ENCODE measurements at places on chromosomes 11 and 22.

- DNase-seq = no peak
These were observed 37.2 kb downstream of the GRIK4 start for GRCh38 chr11:120548682-120549209.

- DNase-seq = no peak
These were observed 18.5 kb downstream of the SLC35F2 start for GRCh38 chr11:107840129-107840484.

DNA sequence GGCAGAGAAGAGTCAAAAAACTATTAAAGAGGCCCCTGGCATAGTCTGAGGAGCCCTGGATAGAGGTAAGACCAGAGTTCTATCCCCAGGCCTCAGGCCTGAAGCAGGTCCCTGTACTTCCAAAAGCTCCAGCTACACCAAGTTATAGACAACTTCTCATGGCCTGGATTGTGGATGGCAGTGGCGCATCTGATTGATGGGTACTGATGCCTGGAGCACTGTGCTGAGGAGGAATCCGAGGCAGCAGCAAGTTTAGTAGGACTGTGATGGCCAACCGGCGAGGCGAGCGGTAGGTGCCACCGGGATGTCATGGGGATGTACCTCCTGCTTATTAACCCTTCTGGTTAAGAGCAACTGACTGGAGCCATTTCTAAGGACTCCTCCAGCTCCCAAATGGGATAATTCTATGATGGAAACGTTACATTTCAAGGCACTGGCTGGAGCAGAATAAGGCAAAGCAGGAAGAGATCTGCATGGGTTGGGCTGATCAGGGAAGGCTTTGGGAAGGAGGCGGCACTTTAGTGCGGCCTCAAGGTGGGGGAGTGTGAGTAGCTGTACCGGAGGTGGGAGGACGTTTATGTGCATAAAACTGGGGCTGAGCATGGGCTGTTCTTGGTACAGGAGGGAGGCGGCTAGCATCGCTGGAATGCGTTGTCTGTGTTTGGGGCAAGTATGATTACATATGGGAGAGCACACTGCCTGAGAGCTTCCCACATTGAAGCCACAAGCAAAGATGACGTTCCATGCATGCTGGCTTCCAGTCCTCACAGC lies 24.2 kb upstream of the JAM3 start:
- no peak for DNase-seq

- DNase-seq = no peak
These were observed 17.9 kb downstream of the KCNE3 start for GRCh38 chr11:74449369-74449931.

DNA sequence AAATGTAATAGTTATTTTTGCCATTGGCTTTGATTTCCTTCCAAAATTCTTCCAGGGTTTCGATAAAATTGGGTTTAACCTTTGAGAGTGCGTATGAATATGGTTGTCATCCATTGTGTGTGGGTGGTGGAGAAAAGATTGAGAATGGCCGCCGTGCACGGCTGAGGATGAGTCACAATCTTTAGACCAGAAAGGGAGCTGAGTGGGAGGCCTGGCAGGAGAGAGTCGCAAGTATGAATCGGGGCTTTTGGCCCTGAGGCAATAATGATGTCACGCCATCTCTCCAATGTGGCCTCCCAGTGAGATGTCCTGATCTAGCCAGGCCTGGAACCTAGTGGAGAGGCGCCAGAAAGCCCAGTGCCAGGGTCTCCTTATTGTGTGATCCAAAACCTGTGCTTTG lies 33.1 kb upstream of the SMPD1 start:
- peak; percentile 42 for DNase-seq

DNA sequence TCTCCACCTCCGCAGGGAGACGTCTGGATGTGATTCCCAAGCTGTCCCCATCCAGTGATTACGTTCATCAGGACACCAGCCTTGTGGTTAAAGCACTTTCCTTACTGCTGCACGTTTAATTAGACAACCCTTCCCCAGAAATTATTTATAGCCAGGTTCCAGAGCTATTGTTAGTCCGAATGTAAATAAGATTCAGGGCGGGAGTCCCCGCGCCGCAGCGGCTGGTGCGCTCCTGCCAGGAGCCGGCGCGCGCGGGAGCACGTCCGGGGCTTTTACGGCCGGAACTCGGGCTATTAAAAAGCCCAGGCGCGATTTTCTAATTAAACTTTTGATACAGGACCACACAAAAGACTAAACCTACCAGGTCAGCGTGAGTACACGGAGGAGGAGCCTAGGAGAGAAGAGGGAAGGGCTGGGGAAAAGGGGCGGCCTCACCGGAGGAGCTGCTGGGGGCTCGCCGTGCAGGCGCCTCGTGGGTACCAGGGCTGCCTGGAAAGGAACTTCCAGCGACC lies 538.3 kb downstream of the OPCML start:
- DNase-seq = no peak

DNA sequence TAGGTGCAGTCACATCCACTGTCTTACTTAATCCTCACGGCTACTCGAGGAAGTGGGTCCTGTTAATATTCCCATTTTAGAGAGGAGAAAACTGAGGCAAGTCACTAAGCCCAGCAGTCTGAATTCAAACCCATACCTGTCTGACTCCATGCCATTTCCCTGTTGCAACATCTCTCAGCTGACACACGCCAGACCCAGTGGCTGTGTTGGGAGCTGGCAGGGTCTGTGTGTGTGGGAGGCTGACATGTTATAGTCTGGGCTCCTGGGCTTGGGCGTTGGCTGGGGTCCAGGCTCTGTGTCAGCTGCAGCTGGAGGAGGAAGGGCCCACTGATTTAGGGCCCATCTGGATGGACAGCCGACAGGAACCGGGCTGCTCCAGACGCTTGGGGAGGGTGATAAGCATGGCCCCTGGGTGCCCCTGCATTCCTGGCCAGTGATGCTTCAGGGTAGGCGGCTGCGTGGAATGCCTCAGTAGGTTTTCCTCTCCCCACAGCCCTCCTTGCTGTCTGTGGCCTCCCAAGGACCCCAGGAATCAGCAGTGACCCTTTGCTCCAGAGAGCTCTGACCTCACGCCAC lies 562.5 kb downstream of the MN1 start:
- no peak for DNase-seq

- DNase-seq = no peak
These were observed 15.0 kb downstream of the SART1 start for GRCh38 chr11:65976216-65977176.

DNA sequence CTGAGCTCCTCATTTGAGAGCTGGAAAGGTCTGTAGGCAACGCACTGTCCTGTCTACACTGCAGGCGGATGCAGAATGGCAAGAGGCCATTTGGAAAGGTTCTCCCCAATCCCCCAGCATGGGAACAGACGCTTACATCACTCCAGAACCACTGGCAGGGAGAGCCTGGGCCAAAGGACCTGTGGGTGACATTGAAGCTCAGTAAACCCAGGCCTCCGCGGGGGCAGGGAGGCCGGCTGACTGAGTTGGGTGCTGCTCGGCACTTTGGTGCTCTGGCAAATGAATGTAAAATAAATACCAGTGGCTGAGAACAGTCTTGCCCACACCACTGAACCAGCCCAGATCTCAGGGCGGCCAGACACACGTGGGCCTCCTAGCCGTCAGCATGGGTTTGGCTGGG lies 22.4 kb downstream of the TOM1 start:
- no peak for DNase-seq

DNA sequence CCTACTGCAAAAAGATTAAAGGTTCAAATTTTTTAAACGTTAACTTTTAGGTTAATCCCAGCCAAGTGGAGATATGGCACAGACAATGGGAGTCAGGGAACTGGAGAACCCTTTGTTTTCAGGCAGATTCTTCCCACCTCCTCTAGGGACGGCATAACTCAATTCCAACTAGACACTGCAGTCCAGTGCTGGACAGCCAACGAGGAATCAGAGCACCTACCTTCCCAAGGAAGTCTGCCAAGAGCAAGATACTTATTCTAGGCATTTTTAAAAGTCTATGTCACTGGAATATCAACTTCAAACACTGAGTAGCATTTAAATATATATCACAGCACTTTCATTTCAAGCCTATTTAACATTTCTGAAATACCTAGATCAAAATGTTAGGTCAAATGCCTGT lies 7.3 kb downstream of the CADM1 start:
- no peak for DNase-seq

DNA sequence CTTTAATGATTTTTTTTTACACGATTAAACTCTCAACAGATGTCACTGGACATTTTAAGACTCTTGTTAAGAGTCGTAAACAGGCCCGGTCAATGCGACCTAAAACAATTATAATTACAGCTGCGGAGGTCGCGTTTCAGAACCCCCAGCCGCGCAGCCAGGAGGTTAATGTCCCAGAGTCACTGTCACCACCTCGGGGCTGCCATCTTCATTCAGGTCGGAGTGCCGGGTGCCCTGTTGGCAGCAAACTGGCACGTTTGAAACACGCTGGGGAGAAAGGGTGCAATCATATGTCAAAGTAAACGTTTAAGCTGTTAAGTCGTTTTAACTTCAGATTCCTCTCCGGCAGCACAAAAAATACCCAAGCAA lies 711 bp upstream of the PHF21B start:
- no peak for DNase-seq

GRCh38 chr11:65586676-65587075 lies 8.9 kb downstream of the KCNK7 start:
- no peak for DNase-seq

DNA sequence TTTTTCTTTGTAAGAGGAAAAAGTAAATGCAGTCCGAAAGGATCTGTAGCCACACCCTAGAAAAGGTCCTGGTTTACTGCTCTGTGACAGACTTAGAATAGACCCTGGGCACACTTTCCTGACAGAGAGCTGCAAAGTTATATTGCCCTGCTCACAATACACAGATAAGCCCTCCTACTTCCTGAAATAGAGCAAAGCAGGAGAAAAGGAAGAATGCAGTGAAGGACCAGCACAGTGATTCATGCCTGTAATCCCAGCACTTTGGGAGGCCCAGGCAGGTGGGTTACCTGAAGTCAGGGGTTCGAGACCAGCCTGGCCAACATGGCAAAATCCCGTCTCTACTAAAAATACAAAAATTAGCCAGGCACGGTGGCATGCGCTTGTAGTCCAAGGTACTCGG lies 2.2 kb downstream of the CYB561A3 start:
- DNase-seq = no peak

DNA sequence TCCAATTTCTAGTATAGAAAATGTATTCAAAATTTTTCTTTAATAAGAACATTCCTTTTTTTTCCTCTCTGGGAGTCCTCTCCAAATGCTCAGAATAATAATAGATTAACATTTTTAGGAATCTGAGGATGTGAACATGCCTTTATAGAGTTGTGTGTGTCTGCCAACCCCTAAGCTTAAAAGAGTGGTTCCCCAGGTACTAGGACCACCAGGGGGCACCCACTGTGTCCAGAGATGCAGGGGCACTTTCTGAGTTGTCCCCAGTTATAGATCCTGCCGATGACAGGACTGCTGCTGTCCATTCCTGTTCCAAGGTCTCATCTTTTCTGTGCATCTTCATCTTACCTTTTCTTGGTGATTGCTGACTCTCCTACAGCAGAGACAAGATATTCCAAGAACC lies 27.0 kb upstream of the MICAL2 start:
- no peak for DNase-seq

- DNase-seq = no peak
These were observed 30.4 kb downstream of the SIK2 start for GRCh38 chr11:111632516-111633220.

GRCh38 chr11:1225386-1226225 lies 2.7 kb downstream of the MUC5B start:
- no peak for DNase-seq

- no peak for DNase-seq
These were observed 226.0 kb upstream of the ANO3 start for GRCh38 chr11:26105762-26106423.

- peak; percentile 65 for DNase-seq
These were observed 22.1 kb downstream of the RIBC2 start for GRCh38 chr22:45435544-45436139.

GRCh38 chr11:1304380-1304779 lies 5.1 kb downstream of the TOLLIP start:
- no peak for DNase-seq

DNA sequence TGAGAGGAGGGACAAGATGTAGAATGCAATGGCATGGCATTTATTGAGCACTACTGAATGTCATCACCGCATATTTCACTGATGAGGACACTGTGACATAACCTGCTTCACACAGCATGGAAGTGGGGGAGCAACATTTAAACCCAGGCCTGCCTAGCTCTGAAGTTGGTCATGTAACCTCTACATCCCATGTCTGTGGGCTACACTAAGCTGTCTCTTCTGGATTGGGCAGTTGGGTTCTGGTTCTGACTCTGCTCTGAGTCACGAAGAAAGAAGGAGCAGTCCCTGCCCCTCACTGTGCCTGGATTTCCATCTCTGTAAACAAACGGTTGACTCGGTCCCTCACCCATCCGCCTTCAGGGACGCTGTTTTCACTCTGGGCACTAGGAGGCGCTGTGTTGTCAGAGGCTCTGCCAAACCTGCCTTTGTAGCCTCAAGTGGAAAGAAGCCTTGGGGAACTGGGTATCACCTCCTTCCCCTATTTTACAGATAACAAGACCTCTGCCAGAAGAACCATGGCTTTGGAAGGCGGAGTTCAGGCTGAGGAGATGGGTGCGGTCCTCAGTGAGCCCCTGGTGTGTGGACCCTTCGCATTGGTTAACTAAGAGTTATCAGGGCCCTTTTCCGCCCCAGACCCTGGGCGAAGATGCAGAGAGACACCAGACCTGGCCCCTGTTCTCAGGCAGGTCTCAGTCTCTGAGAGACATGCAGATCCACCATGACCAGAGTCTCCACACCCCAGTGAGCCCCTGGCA lies 12.7 kb upstream of the ARHGEF17 start:
- DNase-seq = peak; percentile 59

DNA sequence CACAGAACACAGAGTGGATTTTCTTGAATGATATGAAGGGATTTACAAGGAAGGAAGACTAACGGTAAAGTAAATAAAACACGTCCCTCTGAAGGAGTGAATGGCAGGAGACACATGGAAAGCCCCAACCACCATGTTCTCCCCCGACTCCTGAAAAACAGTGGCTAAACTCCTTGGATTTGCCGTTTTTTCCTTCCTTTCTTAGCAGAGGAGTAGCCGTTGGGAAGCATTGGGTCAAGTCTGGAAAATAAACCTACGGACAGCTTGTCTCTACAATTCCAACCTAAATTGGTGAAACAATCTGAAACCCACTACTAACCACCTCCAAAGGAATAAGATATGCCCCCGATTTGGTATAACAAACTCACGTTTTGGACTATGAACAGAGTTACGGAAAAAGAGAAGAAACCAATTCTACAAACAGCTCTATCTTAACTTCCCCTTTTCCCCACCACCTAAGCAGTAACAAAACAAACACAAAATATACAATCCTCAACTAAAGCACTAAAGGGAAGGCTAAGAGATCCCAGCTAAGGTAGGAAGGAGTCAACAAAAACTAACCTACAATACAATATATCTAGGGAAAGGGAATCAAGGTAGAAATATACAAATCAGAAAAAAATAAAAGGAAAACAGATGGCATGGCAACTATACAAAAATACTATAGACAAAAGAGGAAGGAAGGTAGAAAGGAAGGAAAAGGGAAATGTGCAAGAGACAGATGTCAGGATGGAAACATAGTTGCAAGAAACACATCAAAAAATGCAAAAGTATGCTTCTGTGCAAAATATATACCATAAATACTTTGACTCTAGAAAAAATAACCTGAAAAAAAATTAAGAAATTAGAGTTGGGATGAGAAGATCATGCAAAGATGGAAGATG lies 43.8 kb upstream of the LYVE1 start:
- DNase-seq = no peak

- no peak for DNase-seq
These were observed 887 bp downstream of the IRF7 start for GRCh38 chr11:614623-615503.

GRCh38 chr11:92740276-92740675 lies 229.2 kb upstream of the MTNR1B start:
- DNase-seq = no peak

- DNase-seq = no peak
These were observed 645.7 kb downstream of the BRD1 start for GRCh38 chr22:49181942-49182341.

- DNase-seq = no peak
These were observed 4.8 kb downstream of the OAF start for GRCh38 chr11:120215634-120216033.

All from stimulated activated CD8-positive, alpha-beta memory T cell treated with anti-CD3 and anti-CD28 coated beads, Interleukin-2, amount 100 ng/mL, for 48 hours (primary cell).